ENCODE measurements at places on chromosomes 6 and 20. TPM values are rescaled to one million over a fixed set of nuclear protein-coding genes. Genes with fewer than 3 reads are reported as not detected.

KCNQ5 gene
- 0.50 TPM for total RNA-seq

GHRH gene
- total RNA-seq: not detected

FBXL4 gene
- total RNA-seq: 25.8 TPM

SOD2 gene
- 1,836 TPM for total RNA-seq

WFDC5 gene
- 1.0 TPM for total RNA-seq

TMX4 gene
- total RNA-seq: 90.8 TPM

DNA sequence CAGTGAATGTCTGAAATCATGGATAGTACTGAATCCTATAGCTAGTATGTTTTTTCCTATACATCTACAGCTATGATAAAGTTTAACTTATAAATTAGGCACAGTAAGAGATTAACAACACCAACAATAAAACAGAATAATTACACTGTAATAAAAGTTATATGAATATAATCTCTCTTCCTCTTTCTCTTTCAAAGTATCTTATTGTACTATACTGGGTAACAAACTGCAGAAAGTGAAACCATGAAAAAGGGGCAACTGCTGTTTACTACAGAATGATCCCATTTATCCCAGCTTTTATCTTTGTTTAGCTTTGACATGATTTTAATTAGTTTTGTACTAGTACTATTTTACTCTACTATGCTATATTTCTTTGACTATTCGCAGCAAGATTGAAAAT lies 25.8 kb downstream of the ESF1 start:
- no peak for DNase-seq

DNA sequence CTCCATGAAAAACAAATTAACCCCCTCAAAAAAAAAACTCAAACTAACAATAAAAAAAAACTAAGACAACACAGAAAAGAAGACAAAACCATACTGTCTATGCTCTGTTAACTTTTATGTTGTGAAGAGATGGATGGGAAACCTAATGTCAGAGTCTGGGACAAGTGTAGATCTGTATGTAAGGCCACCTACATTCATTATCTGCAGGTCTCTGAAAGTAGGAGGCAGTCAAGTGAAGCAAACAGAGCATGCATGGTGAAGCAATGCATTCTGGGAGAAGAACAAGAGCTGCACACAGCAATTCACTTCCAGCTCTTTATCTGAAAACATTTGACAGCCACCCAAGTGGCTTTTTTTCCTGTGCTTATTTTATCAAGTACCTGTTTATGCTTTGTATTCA lies 452.0 kb downstream of the EPHA7 start:
- DNase-seq: no peak

- no peak for DNase-seq
Measured at GRCh38 chr20:61515922-61516321, 263.9 kb downstream of the CDH4 start.

DNA sequence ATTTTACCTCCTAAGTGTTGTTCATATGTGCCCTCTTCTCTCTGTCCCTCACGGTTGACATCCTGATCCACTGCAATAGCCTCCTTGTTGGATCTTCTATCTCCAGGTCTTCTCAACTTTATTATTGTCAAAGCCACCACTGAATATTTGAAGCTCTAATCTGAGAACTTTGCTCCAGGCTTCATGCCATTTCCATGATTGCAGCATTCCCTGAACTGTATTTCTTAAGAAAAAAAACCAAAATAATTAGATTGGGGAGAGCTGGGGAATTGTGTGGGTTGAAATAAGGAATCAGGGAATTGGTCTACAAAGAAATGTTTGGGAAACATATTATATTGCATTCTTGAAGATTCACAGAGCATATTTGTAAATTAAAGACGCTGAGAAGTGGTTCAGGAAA lies 2.5 kb upstream of the STX7 start:
- no peak for DNase-seq

GRCh38 chr6:139972116-139972515 lies 597.7 kb upstream of the CITED2 start:
- no peak for DNase-seq

DNA sequence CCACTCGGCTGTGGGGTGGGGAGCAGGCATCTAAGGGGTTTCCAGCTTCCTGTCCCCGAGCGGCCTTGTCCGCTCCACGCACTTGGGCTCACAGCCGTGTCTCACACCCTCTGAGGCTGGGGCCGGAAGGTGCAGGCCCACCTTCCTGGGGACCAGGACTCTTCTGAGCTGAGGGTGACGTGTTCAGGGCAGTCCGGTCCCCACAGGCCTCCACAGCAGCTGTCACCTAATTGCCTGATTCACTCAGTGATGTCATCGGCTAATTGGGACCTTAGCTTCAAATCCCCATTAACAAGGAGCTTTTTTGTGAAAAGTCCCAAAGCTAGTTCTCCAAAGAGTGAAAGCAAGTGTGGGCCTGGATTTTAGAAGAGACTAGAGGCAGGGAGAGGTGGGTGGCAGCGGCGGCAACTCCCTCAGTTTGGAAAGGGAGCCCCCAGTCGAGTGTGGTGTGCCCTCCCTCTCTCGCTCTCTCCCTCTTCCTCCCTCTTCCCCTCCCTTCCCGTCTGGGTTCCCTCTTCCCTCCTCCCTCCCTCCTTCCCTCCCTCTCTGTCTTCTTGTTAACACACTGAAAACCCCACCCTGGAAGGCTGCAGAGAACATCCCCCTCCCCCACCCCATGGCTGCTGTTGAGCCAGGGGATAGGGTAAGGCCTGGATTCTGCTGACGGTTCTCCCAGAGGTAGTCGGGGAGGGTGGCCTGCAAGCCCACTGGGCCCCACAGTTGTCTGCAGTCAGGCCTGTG lies 39.0 kb downstream of the MYT1 start:
- DNase-seq: no peak

- DNase-seq: peak; percentile 58
Measured at GRCh38 chr6:125747589-125748405, 1.6 kb upstream of the HEY2 start.

DNA sequence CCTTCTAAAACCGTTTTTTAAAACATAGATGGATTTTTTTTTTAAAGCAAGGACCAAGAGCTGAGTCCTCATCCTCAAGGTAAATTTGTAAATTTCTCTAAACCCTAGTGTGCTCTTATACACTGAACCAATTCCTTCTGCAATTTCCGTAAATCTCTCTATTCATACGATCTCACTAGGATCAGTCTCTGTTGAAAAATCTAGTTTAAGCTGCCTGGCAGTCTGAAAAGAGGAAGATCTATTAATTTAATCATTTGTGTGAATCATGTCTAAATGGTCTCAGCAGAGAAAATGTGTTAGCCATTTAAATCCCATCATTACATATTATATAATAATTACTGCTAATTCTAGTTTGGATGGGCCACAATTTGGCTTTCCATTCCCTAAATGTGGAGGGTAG lies 184.2 kb upstream of the TSHZ2 start:
- DNase-seq: no peak

- no peak for DNase-seq
Measured at GRCh38 chr20:41654884-41655283, 36.7 kb upstream of the CHD6 start.

GRCh38 chr6:159116343-159116742 lies 52.9 kb upstream of the FNDC1 start:
- DNase-seq: no peak

DNA sequence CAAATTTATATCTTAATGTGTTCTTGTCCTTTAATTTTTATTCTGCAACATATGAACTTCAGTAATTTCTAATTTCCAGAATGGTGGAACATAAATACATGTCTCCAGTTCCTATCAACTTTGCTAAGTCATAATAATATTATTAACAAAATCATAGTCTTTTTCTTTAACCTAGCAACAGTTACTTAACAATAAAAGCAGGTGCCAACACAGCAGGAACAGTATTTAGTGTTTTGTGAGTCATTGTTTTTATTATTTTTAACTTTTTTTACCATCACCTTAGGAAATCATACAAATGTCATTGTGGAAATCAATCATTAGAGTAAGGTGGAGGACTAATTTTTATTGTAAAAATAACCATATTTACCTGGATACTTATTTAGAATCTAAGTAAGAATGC lies 133.5 kb downstream of the PLCB1 start:
- DNase-seq: no peak

GRCh38 chr20:33092361-33092760 lies 12.9 kb downstream of the BPIFB4 start:
- no peak for DNase-seq

- DNase-seq: no peak
Measured at GRCh38 chr6:12709116-12709515, 7.5 kb upstream of the PHACTR1 start.

- DNase-seq: no peak
Measured at GRCh38 chr6:99492092-99492491, 23.1 kb downstream of the USP45 start.

GRCh38 chr6:34926655-34927054 lies 37.6 kb downstream of the ANKS1A start:
- DNase-seq: no peak

GRCh38 chr6:152471456-152472265 lies 165.5 kb downstream of the SYNE1 start:
- DNase-seq: peak; percentile 86

Measured in kidney (tissue), 22 donors.